ENCODE measurements at places on chromosomes 11 and 22.
A peak's percentile ranks its signal among the peaks of the same experiment; 100 is the strongest.

DNA sequence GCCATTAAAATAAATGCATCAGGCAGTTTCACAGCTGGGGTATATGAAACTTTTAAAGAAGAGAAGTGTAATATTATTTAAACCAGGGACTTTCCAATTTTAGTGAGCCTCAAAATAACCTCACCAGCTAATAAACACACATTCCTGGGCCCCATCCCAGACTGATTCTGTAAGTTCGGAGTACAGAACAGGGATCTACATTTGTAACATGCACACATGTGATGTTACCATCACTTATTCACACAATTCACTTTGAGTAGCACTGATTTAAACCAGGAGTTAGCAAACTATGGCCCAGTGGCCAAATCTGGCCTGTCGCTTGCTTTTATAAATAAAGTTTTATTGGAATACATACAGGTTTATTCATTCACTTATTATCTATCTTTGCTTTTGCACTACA is 62.0 kb downstream of the STK33 start:
- DNase-seq = no peak

DNA sequence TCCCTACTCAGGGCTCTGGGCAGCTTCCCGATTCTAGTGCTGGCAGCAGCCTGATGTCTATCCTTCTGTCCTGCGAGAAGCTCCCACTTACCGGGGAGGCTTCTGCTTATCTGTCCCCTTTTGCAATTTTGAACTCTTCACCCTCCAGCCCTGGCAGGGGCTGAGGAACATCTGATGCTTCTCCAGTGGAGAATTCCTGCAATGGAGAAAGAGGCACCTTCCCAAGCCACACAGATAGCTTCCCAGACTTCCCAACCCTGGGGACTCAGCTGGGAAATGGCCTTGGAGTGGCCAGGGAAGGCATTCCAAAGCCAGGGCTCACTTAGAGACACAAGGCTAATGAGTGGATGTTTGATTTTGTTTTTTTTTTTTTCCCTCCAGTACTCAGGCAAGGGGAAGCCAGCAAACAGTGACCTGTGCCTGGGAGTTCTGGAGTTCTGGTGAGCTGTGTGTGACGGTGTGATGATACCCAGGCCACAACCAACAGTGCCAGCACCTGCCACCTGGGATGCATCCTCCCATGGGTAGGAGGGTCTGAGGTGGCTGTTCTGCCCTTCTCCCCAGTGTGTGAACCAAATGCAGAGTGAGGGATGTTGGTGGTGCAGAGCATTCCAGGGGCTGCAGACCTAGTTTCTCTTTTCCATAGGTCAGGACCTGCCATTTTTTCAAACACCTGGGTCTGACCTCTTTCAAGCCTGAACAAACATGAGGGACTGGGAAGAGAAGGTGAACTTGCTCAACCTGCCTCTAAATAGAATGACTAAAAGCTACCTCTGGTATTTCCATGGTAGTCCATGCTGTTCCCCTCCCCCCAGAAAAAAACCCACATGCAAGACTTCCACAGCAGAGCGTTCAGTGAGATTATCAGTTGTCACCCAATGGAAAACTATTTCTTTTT is 95.1 kb downstream of the CCDC81 start:
- DNase-seq = no peak

GRCh38 chr11:78160557-78160956 is 21.1 kb upstream of the ALG8 start:
- no peak for DNase-seq

- no peak for DNase-seq
Observed at GRCh38 chr11:68040957-68041591, 2.2 kb downstream of the TCIRG1 start.

- DNase-seq = no peak
Observed at GRCh38 chr11:131465746-131466145, 95.3 kb downstream of the NTM start.

DNA sequence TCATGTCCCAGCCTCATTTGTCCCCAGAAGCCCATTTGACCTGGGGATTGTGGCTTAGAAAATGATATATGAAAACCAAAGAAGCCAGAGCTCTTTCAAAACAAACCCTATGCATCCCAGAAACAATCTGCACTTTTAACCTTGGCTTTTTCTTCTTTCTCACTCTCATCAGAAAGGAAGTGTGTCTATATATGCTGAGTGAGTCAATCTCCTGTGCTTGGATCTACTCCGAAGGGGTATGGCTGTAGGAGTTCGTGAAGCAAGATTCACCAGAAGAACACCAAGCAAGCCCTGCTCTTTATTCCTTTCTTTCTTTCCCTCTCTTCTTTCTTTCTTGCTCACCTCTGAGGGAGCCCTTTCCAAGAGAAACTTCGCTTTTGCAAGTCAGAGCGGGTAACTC is 636 bp downstream of the PAMR1 start:
- no peak for DNase-seq

- peak; percentile 70 for DNase-seq
Observed at GRCh38 chr22:30079952-30080533, at the start of gene HORMAD2. Gene HORMAD2, plus strand, starts transcription at chr22:30080464. Its CDS starts 13,489 bp downstream, at chr22:30093953.

- DNase-seq = peak; percentile 9
Observed at GRCh38 chr11:47003180-47003877, 66.8 kb downstream of the CSTPP1 start.

- DNase-seq = no peak
Observed at GRCh38 chr11:123137431-123138224, 57.4 kb downstream of the CLMP start.

DNA sequence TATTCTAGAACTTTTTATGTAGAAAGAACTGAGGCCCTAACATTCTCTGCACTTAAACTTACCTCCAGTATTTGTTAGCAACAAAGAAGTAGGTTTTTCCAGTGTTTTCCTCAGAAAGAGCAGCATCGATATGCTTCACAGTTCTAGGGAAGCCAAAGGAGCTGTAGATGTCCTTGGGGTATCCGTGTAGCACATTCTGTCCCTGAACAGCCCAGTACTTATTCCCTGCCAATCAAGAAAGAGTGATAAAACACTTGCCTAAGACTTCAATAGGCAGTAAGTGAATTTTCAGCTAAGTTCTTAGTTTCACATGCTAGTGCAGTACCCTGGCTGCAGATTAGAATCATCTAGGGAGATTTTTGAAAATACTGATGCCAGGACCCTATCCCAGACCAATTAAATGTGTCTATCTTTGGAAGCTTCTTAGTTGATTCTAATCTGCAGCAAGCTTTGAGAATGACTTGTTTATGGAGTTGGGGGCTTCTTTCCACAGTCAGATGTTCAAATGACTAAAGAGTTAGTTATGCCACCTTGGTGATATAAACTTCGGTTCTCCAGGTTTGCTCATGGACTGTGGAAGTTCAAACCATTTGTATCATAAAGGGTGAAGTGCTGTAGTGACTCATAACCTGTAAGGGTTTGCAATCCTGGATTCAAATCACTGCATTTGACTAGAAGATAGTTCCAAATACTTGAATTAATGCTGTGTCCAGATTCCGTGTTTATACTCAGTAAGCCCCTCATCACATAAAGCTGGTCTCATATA is 6.5 kb downstream of the MMP1 start:
- no peak for DNase-seq

GRCh38 chr11:118705791-118706545 is 26.5 kb upstream of the TREH start:
- DNase-seq = no peak

- no peak for DNase-seq
Observed at GRCh38 chr22:42714768-42715390, 5.8 kb downstream of the A4GALT start.

DNA sequence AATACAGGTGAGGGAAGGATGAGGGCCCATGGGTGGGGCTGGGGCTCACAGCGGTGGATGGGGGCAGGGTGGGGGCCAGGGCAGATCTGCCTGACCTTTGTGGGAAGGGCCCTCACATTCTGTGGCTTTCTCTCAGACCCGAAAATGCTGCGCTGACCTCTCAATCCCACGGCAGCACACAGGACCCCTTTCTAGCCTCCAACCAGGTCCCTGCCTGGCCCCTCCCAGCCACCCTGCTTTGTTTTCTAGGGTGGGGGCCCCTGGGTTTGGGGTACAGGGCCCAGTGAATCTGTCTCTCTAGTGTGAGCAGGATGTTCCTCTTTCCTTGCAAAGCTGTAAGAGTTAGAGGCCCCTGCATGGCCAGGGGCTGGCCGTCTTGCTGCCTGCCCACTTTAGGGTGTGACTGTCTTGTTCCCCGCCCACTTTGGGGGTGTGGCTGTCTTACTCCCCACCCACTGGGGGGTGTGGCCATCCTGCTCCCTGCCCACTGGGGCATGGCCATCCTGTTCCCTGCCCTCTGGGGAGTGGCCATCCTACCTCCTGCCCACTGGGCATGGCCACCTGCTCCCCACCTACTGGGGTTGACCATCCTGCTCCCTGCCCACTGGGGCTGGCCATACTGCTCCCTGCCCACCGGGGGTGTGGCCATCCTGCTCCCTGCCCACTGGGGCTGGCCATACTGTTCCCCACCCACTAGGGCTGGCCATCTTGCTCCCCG is 11.5 kb downstream of the PARVG start:
- DNase-seq = no peak

DNA sequence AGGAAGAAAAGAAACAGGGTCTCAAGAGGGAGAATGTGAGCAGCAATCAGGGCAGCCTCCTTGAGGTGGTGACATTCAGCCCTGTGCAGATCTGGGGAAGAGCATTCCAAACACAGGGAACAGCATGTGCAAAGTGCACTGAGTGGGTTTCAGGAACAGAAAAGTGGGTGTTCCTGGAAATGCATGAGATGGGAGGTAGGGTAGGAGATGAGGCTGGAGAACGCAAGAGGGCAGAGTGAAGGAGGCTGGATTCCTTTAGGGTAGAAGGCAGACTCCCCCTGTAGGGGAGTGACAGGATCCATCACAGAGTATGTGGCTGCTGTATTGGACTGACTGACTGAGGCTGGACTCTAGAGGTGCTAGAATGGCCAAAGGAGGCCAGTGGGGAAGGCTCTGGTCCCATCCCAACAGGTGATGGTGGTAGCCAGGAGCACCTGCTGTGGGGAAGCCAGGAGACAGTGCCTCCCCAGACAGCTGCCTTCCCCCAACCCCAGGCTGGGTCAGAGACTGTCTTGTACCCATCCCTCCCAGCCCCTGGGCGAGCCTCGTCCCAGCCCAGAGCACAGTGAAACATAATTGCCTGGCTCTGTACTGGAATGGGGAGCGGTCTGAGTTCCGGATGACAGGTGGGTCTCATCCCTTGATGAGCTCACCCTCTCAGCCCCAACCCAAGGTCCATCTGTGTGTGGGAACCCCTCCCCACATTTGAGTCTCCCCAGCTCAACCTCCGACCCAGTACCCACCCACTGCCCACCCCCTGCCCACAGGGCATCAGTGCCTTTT is 419.4 kb downstream of the MN1 start:
- no peak for DNase-seq

DNA sequence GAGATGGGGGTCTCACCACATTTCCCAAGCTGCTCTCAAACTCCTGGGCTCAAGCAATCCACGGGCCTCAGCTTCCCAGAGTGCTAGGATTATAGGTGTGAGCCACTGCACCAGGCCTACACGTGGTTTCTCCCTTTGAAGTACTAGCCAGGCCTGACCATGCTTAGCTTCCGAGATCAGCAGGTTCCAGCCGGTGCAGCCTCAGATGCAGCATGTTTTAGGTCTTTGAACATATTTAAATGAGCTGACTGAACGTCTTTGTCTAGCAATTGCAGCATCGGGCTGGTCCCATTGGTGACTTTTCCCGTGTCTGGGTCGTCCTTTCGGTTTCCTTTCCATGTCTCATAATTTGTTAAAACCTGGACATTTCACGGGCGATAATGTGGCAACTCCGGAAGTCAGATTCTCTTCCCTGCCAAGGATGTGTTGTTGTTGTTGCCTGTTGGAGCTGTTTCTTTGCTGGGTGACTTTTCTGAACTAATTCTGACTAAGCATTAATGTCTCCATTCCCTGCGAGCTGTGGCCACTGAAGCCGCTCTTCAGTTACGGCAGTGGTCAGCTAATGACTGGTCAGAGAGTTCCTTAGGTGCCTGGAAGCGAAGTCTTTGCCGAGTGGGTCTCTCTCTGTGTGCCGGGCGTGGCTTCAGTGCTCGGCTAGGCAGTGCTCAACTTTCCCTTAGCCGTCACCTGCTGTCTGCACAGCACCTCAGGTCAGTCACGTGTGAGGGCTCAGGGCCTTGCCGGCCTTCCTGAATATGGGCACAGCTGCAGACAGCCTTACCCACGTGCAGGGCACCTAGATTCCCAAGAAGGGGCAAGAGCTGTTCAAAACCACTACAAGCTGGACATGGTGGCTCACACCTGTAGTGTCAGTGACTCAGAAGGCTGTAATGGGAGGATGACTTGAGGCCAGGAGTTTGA is 3.8 kb upstream of the CYP2D6 start:
- no peak for DNase-seq

GRCh38 chr11:130721023-130721681 is 195.1 kb downstream of the SNX19 start:
- no peak for DNase-seq

- no peak for DNase-seq
Observed at GRCh38 chr11:108788565-108789199, 123.8 kb downstream of the DDX10 start.

DNA sequence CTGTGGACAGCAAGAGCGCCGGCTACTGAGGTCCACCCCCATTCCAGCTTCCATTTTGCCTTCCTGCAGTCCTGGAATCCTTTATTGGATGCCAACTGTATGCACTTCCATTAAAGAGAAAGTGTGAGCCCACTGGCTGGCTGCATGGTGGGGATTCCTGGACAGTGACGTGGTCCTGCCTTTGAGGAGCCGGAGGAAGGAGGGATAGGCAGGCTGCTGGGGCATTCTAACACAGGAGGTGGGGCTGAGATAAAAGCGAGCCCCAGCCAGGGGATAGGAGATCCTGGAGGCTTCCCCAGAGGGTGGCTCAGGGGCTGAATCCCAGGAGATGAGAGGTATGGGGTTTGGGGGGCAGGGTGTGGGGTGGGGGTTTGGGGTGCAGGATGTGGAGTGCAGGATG is 984.7 kb downstream of the BRD1 start:
- DNase-seq = no peak

- no peak for DNase-seq
Observed at GRCh38 chr22:34781681-34782080, 284.3 kb upstream of the ISX start.

GRCh38 chr22:43895986-43896645 is 4.3 kb upstream of the PNPLA5 start:
- no peak for DNase-seq

DNA sequence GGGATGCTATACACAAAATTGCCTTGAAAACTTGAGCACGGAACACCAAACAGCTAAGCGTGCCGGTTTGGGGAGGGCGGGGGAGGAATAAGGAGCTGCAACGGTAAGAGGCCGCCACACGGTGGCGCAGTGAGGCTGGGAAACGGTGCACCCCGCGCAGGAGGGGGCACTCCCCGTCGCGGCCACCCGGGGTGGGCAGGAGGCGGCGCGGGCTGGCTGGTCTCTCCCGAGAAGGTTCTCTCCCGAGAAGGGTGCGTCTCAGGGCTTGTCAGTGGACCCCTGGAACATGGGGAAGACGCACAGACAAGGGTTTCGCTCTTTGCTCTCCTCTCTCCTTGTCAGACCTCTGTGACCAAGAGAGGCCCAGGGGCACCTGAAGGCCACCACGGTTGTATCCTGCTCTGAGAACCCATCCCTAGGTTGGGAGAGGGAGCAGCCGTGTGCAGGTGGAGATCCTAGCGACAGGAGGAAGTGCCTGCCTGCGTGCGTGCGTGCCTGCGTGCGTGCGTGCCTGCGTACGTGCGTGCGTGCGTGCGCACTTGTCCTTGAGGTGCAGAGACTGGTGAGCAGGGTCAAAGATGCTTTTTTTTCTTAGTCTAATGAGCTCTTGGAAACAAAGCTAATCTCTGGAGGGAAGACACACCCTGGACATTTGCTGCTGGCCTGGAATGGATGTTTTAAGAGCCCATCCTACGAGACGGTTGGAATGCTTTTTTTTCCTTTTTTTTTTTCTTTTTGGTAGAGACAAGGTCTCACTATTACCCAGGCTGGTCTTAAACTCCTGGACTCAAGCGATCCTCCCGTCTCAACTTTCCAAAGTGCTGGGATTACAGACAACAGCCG is 18.1 kb upstream of the JAM3 start:
- DNase-seq = peak; percentile 86

GRCh38 chr22:41603873-41604332 is 14.3 kb upstream of the PMM1 start:
- DNase-seq = no peak

Data from germinal center (tissue), 1 donor.